Liver (tissue), 10 donors: ENCODE measurements at places on chromosomes 4 and X.

DNA sequence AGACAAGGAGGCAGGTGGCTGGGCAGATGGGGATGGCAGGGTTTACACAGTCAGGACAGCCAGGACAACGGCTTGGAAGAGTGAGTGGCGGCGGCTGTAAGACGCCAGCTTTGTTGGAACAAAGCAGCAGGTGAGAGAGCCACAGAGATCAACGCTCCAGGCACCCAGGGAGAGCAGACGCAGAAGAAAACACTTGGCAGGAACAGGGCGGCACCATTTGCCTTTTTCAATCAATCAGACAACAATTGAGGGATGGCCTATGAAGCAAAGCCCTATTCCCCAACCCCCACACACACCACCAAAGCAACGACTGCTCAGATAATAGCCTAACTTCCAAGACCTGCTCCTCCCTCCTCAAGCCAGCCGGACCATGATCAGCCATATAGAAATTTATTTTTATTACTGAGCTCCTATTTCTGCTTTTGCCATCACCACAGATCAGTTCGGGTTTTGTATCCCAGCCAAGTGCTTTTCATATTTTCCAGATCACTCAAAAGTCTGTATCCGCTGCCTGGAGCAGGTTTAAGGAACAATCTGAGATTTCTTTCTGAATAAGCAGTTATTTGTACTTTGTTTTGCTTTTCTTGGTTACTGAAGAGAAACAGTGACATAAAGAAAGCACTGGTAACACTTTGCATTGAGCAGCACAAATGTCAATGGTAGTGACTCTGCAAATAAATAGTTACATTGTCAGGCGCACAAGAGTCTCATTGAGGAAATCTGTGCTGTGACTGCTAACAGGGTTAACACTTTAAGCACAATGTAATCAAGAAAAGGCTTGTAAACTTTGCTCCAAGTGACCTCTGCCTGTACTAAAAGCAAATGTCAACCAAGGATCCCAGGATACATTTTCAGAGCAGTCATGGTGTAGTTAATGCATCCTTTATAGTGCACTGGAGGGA, 81.8 kb upstream of the RBPJ start:
- no peak for DNase-seq

- DNase-seq, result no peak
These were observed 36.4 kb downstream of the TMEM131L start for GRCh38 chr4:153502584-153502983.

DNA sequence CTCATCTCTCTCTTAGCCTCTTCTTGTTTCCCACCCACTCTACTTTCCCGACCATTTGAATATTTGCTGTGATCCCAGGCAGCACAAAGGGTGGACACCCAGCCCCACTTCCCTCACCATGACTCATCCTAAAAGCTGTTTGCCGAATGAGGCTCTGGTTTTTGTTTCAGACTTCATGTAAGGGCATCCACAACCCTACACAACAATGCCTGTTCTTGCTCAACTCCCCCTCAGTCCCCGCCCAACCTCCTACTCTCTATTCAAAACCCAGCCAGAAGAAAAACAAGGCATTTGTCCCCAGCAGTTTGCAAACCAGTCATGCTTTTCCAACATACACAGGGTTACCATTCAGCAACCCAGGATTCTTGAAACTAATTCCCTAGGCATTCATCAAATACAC, 516.5 kb upstream of the CNKSR2 start:
- no peak for DNase-seq

- no peak for DNase-seq
These were observed 237 bp downstream of the ANKRD17 start for GRCh38 chr4:73258436-73258685.

GRCh38 chr4:123856689-123857545, 460.3 kb downstream of the SPRY1 start:
- no peak for DNase-seq

GRCh38 chr4:25889589-25890503, 24.2 kb upstream of the SMIM20 start:
- no peak for DNase-seq

GRCh38 chr4:108327642-108328382, 159.1 kb upstream of the LEF1 start:
- DNase-seq, result no peak

DNA sequence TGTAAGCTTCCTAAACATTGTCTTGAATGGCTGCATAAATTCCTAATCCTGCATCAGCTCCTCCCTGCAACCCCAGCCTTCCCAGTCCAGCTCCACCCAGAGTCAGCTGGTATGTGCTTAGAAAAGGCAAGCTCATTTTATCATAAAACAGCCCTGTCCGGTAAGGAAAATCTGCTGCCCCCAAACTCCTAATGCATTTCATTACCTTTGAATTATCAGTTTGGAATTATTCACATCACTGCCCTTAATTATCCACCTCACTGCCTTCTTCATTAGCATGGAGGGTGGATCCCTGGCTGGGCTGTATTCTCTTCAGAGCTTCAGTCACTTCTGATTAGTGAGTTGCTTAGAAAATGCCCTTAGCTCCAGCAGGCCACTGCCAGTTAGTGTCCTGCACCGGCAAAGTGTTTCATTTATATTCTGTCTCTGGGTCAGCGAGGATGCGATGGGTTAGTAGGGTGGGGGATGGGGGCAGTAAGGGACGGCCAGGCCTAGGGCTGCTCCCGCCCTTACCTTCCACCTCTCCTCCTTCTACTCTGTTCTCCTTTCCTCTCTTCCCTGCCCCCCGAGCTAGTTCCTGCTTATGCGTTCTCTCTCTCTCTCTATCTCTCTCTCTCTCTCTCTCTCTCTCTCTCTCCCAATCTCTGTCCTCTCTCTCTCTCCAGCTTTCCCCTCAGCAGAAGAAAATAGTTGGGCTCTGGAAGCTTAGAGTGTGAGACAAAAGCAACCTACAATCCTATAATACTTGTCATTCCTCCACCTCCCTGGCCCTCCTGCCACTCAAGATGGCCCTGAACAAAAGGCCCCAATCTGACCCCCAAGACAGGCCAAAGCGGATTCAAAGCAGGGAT, 174.8 kb upstream of the KLF3 start:
- DNase-seq, result no peak

DNA sequence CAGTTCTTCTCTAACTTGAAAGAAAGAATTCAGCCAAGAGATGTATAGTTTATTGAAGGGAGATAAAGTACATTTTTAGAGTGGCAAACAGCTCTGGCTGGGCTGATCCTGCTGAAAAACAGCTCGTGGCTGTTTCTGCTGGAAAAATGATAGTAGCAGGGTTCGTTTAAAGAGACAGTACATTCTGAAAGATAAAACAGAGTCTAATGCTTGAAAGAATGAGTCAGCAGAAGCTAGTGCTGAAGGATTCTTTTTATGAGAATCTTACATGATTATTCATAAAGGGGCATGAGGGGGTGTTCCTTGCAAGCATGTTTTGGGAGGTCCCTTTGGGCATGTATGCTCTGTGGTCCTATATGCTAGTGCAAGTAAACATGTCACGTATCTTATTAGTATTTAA, 790.0 kb downstream of the PCDH18 start:
- DNase-seq, result no peak

DNA sequence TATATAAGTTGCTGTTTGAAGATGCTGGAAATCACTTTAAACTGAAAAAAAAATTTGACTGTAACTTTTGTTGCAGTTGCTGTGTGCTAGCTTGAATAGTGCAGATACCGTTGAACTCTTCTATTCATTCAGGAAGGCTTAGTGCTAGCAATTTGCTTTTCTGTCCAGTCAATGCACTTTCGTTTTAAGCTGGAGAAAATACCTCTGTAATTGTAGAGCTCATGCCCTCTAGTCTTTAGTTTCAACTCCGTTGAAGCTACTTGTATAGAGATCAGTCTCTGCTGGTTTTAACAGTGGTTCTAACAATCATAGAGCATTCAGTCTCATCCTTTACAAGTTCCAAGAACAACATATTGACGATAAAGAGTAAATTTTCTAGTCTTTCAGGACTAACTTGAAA, 49.0 kb upstream of the TRPC3 start:
- DNase-seq, result no peak

GRCh38 chr4:139955600-139955999, 198.4 kb downstream of the MAML3 start:
- DNase-seq, result no peak
